ENCODE measurements at places on chromosomes 11 and 22.
A peak's percentile ranks its signal among the peaks of the same experiment; 100 is the strongest.

GRCh38 chr22:25048659-25049647, 96.4 kb downstream of the KIAA1671 start:
- DNase-seq = peak; percentile 63

GRCh38 chr22:46593996-46594946, 25.9 kb upstream of the GRAMD4 start:
- no peak for DNase-seq

DNA sequence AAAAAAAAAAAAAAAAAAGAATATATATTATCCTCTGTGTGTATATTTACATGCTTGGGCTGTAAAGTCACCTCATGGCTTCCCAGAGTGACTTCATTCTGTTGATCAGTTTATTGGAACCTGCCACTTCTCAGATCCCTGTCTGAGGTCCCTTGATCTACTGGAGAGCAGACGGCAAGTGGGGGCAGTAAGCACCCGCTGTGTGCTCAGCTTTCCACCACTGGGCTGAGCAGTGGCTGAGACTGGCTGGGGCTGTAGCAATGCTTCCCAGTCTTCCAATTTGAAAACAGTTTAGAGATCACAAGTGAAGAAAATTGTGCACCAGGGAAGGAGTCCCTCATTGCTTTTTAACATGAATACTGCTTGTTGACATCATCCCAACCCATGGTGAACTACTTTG, 6.9 kb upstream of the RBM4B start:
- DNase-seq = no peak

DNA sequence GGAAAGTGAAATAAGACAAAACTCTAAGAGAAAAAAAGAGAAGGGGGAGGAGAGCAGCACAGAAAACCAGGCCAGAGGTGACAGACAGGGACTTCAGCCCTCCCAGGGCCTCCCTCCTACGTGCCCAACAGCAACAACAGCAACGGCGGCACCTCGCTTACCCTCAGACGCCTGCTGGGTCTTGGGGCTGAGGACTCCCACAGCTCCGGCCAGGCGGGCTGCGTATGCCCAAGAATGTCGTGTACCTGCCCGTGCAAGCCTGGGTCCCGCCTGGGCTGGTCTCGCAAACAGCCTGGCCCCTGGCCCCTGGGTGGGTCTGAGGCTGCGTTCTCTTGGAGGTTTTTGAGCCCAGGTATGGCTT, 30.5 kb downstream of the ARAP1 start:
- no peak for DNase-seq

DNA sequence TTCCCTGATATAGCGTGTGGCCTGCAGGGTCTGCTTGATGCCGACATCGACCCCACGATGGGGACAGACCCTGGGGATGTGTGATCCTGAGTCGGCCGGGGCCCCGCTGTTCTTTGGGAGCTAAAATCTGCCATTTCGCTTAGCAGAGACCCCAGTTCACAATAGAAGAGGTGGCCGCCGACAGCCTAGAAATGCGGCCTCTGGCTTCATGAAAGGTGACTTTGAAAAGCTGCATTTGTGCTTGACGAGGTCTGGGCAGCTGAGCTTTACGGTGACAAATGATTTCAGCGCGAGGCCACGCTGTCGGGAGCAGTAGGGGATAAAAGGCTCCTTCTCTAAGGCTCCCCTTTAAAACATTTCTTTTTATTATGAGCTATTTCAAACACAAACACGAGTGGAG, 71.7 kb downstream of the RPS6KA4 start:
- DNase-seq = no peak

GRCh38 chr11:21552911-21553310, 640.0 kb upstream of the ANO5 start:
- DNase-seq = peak; percentile 64

- DNase-seq = no peak
These were observed 17.6 kb upstream of the LRRC32 start for GRCh38 chr11:76688146-76688545.

DNA sequence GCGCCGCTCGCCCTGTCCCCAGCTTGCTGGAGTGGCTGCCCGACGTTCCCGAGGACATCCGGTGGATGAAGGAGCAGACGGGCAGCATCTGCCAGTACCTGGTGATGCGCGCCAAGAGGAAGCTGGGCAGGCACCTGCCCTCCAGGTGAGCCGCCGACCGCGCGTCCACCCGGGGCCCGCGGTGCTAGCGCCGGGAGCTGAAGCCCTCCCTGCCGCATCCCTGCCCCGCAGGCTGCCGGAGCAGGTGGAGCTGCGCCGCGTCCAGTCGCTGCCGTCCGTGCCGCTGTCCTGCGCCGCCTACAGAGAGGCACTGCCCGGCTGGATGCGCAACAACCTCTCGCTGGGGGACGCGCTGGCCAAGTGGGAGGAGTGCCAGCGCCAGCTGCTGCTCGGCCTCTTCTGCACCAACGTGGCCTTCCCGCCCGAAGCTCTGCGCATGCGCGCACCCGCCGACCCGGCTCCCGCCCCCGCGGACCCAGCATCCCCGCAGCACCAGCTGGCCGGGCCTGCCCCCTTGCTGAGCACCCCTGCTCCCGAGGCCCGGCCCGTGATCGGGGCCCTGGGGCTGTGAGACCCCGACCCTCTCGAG, 3.3 kb upstream of the CRACR2B start:
- DNase-seq = no peak

DNA sequence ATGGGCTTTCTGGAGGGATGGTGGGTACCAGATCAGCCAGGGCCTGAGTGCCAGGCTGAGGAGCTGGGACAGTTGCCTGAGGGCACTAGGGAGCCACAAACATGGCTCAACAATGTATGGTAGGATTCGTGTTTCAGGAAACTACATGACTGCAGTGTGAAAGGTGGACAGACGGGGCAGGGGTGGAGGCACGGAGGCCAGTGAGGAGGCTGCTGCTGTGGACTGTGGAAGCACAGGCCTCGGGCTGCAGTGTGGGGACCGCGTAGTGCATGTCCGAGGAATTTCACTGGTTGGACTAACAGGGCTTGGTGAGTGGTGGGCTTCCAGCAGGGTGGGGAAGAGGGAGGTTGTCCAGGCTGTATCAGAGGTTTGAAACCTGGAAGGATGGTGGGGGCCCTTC, 7.8 kb downstream of the P2RY2 start:
- no peak for DNase-seq

DNA sequence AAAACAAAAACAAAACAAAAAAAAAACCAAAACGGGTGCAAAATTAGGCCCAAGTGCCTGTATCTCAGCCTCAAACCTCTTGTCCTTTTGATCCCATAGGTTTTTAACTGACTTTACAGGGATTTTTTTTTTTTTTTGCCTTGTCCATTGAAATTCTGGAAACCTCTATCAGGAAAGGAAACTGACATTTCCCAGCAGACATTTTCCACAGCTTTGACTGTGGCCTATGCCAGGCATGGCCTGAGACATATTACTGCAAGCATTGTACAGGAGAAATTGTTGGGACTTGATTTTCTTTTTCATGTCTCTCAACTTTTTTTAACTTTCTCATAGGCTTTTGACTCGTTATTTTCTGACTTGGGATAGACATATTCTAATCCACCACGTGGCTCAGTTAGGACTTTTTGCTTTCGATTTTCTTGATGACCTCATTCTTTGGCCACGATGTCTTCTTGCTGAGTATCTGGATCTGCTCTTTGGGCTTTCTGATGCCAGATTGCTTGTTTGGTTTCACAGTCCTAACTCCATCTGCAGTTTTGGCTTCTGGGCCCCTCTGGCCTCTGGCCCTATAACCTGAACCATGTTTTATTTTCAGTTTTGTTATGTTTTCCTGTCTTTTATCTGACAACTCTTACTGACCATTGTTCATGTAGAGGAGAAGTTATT, 336.1 kb upstream of the C11orf87 start:
- DNase-seq = peak; percentile 6

DNA sequence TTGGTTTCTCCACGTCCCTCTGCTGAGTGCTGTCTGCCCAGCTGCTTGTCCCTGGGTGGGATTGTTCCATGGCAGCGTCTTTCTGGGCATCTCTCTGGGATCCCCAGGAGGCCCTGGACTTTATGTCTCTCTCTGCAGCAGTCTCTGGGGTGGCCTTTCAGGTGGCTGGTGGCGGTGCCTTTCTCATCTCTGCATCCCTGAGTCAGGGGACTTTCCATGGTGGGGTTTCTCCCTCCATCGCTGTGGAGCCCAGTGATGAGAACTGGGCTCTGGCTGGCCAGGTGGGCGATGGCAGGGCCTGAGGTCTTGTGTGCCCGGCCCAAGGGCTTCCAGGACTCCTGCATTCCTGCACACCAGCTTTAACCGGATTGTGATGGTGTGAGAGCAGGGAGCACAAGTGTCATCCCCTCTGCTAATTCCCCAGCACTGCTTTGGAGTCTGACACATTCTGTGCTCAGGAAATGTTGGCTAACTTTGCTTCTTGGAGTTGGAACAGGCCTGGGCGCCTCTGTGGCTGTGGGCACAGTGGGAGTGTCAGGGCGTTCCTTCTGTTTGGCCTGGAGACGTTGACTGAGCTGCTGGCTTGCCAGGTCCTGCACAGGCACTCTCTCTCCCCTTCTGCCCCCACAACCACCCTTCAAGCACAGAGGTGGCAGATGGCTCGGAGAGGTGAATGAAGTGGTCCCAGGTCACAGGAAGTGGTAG, 27.9 kb downstream of the FAM83F start:
- DNase-seq = no peak

DNA sequence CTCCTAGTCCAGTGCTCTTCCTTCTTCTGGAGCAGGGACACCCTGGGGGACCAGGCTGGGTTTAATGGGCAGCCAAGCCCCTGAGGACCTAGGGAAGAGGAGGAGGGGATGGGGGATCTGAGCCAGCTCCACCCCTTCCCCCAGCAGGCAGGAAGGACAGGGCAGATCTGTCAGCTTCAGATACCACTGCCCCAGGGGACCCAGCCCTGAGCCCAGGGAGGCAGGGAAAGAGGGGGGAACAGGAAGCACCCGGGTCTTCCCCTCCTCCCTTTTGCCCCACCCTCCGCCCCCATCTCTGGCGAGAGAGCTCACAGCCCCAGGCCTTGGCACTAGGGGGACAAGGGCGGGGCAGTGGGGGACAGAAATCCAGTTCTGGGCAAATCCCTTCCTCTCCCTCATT, 11.7 kb upstream of the SOX10 start:
- no peak for DNase-seq

- DNase-seq = no peak
These were observed 5.4 kb downstream of the MUC5B start for GRCh38 chr11:1228101-1228821.

DNA sequence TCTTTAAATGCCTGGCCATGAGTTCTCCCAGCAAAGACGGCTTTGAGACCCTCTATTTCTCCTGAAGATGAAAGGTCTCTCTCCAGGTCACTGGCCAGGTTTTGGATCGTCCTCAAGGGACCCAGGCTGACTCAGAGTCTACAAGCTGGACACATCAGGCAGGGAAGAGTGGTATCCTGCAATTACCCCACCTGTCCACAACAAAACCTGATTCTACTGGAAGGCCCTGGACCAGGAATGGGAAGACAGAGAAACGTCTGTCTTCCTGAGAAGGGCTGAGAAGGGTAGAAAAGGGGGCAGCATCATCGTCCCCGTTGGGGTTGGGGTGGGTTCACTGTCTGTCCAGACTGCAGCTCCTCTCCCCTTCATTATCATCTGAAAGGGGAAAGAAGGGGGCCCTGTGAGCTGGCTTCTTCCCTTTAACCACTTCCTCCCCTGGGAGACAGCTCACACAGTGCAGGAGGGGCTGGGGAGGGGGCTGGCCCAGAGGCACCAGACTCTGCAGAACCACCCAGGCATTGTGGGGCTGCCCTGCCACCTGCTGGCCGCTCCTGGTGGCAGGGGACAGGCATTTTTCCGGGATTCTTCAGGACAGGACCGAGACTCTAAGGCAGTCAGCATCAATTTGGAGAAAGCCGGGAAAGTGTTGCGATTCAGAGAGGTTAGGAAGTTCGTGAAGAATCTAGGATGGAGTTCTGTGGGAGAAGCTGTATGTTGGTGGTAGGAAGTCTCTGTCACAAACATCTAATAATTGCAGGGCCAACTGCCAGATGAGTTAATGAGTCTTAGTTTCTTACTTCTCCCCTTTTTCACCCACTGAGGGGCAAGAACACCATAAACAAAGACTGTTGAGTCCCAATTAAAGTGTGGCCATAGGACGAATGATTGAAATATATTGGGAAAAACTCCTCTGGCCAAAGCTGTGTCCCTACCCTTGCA, 57.6 kb downstream of the SYN3 start:
- DNase-seq = no peak

- DNase-seq = no peak
These were observed 4.8 kb downstream of the PARVG start for GRCh38 chr22:44185237-44186120.

GRCh38 chr11:59643390-59643789, 25.4 kb downstream of the PATL1 start:
- DNase-seq = no peak

DNA sequence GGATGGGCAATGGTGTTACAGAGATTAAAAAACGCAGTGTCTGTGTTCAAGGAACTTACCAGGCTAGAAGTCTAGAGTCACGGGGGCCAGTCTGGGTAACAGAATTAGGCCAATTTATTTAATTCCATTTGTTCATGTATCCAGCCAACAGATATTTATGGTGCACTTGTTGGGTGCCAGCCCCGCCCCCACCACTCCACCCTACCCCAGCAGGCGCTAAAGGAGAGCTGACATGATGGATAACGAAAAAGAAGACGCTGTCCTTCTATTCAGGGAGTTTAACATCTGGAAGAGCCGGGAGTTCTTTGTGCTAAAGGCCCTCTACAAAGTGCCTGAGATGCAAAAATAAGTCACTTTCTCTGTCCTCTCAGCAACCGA, 1.1 kb upstream of the BMAL1 start:
- DNase-seq = no peak

- no peak for DNase-seq
These were observed 35.8 kb downstream of the SC5D start for GRCh38 chr11:121328176-121328966.

- DNase-seq = no peak
These were observed 339.8 kb downstream of the KCNA4 start for GRCh38 chr11:29676993-29677392.

GRCh38 chr22:19689408-19689807, 24.9 kb upstream of the SEPTIN5 start:
- DNase-seq = no peak

GRCh38 chr11:90587896-90588295, 365.0 kb upstream of the CHORDC1 start:
- DNase-seq = no peak

GRCh38 chr11:114472661-114473060, 33.4 kb downstream of the REXO2 start:
- DNase-seq = no peak

DNA sequence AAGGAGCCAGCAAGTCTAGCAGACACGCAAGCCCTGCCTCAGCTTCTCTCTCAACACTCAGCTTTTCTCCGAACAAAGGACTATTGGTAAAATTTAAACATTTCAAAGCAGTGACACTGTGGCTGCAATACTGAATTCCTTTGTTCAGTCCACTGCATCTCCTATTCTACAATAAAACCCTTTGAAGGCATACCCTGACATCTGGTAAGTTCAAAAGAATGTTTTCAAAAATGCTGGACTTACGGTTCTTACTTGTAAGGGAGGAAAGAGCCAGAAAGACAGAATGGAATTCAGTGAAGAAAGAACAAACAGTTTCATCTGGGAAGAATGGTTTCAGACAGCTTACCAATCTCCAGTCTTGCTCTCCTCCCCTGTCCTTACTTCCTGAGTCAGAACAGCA, 12.7 kb upstream of the OR8K1 start:
- DNase-seq = no peak

GRCh38 chr11:2269601-2270321, 627 bp downstream of the ASCL2 start:
- peak; percentile 24 for DNase-seq

- no peak for DNase-seq
These were observed 103.3 kb downstream of the UVRAG start for GRCh38 chr11:75918331-75918730.

GRCh38 chr11:86938203-86938899, 16.8 kb downstream of the FZD4 start:
- no peak for DNase-seq

- no peak for DNase-seq
These were observed 154.3 kb downstream of the MSANTD4 start for GRCh38 chr11:105867742-105868141.

Data from LoVo (cell line).